ENCODE measurements at places on chromosomes 2 and 18.

GRCh38 chr2:24400207-24400907 is 40.0 kb upstream of the ITSN2 start:
- no peak for DNase-seq

DNA sequence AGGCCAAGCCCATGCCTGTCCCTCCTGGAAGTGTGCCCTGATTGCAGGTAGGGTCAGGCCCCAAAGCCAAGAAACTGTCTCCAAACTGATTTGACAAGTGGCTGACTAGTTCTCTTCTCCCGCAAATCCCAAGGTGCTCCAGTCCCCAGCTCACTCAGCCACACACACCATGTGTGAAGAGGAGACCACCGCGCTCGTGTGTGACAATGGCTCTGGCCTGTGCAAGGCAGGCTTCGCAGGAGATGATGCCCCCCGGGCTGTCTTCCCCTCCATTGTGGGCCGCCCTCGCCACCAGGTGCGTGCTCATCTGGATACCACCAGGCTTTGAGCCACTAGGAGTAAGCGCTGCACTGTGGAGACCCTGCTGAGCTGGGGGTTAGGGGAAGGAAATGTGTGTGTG is 8.3 kb downstream of the ACTG2 start:
- DNase-seq: no peak

GRCh38 chr2:85921659-85922058 is 32.9 kb upstream of the ST3GAL5 start:
- no peak for DNase-seq

GRCh38 chr2:240981280-240981679 is 17.1 kb upstream of the SNED1 start:
- no peak for DNase-seq

- DNase-seq: no peak
Measured at GRCh38 chr18:45384962-45385315, 230.3 kb upstream of the SLC14A2 start.

DNA sequence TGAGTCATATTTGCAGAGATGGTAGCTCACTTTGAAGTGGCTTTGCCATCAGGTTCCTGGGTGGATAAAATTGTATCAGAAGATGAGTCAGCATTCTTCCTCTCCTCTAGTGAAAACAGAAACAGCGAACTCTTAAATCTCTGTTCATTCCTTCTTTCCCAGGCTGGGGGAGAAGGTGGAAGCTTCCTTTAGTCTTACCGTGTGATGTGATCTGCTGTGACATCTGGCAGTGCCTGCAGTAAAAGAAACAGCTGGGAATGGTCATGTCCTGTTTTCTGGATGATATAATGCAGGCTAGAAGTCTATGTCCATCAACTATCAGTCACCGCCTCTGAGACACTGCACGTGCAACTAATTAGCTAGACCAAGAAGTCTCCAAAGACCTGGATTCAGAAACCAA is 171.6 kb downstream of the VAPA start:
- no peak for DNase-seq

DNA sequence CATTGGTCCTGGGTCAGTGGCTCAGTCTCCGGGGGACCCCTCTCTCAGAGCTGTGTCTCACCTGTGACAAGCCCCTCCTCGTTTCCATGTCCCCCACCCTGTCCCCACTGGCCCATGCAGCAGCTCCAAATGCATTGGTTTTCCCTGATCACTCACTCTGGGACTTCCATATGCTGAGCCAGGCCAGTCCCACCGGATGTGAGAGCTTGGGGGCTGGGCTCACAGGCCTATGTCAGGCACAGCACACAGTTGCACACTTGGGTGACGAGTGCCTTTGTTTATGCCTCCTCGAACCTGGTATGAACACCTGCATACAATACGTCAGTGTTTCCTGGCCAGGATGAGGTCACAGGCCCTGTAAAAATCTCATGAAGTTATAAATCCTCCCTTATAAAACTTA is 232.5 kb downstream of the TFCP2L1 start:
- no peak for DNase-seq

DNA sequence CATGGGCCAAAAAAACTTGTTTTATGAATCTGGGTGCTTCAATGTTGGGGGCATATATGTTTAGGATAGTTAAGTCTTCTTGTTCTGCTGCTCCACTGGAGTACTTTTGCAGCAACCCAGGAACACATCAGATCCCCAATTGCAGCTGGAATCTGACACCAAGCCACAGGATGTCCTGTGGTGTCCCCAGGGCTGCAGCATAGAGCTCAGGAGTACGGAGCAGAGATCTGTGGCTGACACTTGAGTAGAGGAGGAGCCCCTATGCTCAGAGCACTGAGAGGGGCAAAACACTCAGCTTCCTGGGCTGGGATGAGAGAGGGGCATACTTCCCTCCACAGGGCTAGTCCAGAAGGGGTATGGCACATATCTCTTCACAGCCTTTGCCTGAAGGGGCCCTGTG is 138.9 kb upstream of the ERBB4 start:
- DNase-seq: no peak

- DNase-seq: no peak
Measured at GRCh38 chr2:36750101-36750500, 53.6 kb downstream of the VIT start.

DNA sequence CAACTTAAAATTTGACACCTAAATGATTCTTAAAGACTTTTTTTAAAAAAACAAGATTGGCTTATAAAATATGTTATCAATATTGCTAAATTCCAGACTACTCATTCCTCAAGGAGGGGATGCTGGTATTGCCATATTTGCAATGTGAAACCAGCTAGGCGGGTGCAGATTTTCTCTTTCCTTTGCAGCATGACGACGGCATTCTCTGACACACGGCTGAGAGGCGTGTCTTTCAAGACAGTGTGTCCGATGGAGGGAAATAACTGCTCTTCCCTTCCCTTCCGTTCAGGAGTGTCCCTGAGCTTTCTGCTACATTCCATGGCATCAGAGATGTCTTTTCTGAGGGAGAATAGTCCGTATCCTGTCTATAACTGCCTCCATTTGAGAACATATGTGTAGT is 38.2 kb upstream of the CNGA3 start:
- DNase-seq: no peak

DNA sequence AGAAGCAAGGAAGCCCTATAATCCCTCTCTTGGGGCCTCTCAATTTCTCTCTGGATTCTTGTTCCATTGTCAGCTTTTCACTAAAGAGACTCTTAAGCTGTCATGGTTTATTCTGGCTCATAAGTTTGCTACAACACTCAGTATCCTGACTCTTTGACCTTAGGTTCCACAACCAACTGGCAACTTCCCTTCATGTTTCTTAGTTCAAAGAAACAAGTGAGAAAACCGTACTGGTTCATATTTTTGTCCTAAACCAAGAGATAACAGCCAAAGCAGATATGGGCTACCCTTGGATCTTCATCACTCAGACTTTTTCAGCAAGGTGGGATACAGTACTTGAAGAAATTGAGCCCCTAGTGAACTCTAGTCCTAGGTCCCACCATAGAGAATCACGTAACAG is 109.9 kb upstream of the CRIM1 start:
- no peak for DNase-seq

GRCh38 chr2:176388861-176389260 is 119.6 kb downstream of the MTX2 start:
- no peak for DNase-seq

GRCh38 chr2:238835726-238836301 is 12.1 kb upstream of the TWIST2 start:
- no peak for DNase-seq

- no peak for DNase-seq
Measured at GRCh38 chr2:131112529-131112928, 7.4 kb downstream of the PLEKHB2 start.

GRCh38 chr2:184564092-184564491 is 34.2 kb upstream of the ZNF804A start:
- no peak for DNase-seq

- no peak for DNase-seq
Measured at GRCh38 chr18:7608781-7609201, 41.7 kb downstream of the PTPRM start.

GRCh38 chr18:6730416-6731221 is 1.1 kb downstream of the ARHGAP28 start:
- no peak for DNase-seq

DNA sequence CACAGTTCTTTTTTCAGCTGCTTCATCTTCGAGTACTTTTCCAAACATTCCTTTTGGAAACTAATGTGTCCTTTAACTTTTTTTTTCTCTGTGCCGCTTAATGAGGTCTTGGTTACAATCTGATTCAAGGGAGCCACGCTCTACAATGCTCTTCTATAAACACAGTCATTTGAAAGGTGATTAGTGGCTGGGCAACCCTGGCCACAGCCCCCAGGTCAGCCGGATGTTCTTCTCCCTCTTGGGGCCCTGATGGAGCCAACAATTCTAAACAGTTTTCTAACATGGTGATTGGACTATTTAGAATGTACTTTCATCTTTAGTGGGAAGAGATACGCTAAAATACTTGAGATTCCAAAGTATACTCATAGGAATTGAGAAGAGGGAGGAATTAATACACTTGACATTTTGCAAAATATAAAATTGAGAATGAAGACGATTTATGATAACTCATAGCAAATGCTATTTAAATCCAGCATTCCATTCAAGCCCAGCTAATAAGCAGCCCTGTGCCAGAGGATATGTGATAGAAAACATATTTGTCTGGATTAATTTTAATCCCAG is 83.7 kb upstream of the MBOAT2 start:
- no peak for DNase-seq

DNA sequence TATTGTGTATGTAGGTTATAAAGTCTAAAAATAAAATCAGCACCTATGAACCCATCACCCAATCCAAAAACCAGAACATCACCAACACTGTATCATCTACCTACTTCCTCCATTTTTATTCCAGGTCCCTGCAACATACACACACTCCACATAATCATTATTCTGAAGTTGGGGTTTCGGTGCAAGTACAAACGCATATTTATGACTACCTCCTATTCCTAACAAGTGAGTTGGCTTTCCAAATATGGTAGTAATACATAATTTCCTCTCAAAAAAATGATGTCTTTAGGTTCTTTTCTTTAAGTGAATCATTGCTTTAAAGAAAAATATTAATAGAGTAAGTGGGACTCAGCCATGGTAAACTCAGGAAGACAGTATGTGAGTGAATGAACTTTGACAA is 3.3 kb downstream of the ACVR1 start:
- DNase-seq: no peak

- no peak for DNase-seq
Measured at GRCh38 chr2:170255971-170256370, 78.0 kb downstream of the MYO3B start.
